Activated CD4-positive, alpha-beta T cell treated with anti-CD3 and anti-CD28 coated beads, Interleukin-2, amount 50 U/mL, for 1 hour (primary cell): ENCODE measurements at places on chromosomes 5 and 9.

GRCh38 chr9:115289757-115290208 is 171.8 kb upstream of the TNC start:
- no peak for DNase-seq

- DNase-seq = no peak
These were observed 6.6 kb downstream of the PTGES start for GRCh38 chr9:129746092-129746777.

GRCh38 chr9:101354765-101355708 is 29.8 kb downstream of the BAAT start:
- DNase-seq = no peak

DNA sequence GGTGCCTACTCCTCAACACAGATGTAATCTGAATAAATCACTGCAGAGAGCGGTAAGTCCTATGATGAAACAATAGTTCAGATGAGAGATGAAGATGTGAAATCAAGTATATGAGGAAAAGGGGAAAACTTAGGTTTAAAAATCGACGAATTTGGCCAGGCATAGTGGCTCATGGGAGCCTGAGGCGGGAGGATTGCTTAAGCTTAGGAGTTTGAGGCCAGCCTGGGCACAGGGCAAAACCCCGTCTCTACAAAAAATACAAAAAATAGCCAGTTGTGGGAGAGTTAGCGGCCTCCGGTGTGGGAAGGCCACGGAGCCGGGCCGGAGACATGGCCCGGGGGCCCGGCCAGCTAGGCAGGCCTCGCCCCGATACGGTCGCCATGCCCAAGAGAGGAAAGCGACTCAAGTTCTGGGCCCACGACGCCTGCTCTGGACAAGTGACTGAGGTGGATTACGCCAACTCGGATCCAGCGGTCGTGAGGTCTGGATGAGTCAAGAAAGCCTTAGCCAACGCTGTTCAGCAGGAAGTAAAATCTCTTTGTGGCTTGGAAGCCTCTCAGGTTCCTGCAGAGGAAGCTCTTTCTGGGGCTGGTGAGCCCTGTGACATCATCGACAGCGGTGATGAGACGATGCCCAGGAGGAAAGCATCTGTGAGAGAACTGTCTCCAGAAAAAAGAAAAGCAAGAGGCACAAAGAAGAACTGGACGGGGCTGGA is 62.8 kb upstream of the SUB1 start:
- peak; percentile 21 for DNase-seq

GRCh38 chr9:136327304-136327974 is at the start of gene GPSM1:
GPSM1 (plus strand) TSS chr9:136327539; CDS start chr9:136327696, 157 bp downstream.
- DNase-seq = peak; percentile 27

DNA sequence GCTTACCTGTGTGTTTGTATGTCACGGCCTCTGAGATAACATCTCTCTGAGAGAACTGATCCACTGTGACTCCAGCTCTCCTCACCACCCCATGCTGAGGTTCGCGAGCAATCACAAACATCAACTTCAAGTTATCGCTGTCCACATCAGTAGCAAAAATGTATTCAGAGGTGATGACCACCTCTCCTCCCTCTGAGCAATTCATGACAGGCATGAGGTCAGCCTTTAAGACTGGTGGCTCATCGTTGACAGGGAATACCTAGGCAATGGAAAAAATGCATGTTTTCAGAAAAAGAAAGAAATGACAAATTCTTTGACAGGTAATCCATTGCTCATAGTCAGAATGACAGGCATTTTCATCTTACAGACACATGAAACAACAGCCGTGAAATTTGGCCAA is 90.3 kb upstream of the CER1 start:
- DNase-seq = no peak

DNA sequence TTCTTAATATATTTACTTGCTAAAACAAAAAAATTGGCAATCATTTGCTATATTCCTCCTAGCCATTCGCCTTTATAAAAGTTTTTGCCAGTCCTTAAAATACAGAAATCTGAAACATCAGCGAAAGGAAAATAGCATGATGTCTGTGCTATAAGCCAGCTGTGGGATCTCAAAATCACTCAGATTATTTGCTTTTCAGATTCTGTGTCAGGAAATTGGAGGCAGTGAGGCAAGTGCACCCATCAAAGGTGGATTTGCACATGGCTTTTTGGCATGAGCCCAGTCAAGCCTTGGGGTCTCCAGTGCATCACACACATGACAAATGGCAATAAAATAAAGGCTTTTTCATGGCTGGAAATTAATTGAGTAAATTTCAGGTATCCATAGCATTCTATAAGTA is 196.8 kb upstream of the DAPK1 start:
- no peak for DNase-seq

DNA sequence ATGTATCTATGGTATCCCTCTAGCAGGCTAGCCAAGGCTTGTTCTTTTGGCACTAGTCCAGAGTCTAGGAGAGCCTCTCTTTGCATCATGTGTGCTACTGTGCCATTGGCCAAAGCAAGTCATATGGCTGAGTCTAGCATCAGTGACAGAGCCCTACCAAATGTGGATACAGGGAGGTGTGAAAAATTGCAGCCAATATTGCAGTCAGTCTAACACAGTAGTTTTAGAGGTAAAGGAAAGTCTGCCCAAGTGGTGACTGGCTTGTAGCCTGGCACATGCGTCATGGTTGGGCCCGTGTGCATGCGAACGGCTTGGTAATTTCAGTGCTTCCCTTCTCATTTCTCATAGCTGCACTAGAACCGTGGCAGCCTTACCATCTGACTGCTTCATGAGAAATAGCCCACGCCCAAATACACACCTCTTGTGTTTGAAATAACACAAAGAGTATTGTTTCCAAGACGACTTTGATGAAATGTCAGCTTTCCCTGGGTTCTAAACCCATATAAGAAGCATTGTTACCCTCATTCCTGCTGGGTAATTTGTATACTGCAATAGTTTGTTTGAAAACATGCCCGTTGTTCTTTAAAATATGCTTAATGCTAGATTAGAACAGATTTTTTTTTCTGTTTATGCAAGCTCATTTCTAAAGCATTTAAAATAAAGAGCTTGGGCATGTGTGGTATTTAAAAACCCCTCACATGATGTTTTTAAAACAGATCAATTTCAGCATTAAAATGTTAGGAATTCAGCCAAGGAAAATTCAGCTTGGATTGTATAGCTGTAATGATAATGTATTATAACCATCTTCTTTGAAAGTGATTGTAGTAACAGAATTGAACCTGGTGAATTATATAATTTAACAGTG is 113.2 kb downstream of the TLE4 start:
- no peak for DNase-seq

DNA sequence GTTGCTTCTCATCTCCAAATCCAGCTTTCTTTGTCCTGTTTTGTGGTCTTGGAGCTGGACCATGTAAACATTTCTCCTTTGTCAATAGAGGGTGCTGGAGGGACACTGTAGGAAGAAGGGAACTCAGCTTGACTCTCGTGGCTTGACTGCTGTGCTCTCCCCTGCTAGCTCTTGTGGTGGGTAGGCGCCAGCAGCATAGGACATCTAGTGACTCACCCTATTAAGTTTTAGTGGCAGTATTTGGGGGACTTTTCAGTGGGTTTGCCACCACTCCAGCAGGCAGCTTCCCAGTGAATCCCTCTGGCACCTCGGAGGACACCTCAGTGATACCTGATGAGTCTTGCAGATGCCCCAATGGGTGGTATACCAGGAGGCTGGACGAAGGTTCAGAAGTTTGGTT is 97.8 kb downstream of the TSSK1B start:
- DNase-seq = no peak

DNA sequence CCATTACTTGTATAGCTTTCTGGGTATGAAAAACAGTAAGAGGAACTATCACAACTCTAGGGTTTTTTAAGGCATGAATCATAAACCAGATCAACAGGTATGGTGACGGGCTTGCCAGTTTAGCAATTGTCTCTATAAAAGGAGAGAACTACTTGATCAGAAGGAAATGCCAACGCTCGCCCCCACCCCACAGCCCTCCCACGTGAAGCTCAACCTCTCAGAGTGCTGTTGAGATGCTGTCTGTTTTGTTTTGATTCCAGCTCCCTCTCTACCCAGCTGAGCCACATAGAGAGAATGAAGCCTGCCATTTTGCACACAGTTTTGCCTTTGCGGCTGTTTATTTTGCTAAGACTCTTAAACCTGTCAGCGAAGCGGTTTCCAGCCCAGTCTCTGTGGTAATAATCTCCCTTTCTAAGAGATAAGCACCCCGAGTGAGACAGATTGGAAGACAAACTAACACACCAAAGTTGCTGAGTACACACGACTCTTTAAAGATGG is 257.9 kb upstream of the ANKRD55 start:
- DNase-seq = peak; percentile 21

- DNase-seq = no peak
These were observed 167.5 kb downstream of the HSPA4 start for GRCh38 chr5:133219296-133219695.
